AG10803 (cell line): ENCODE measurements at places on chromosomes 1 and 21.

DNA sequence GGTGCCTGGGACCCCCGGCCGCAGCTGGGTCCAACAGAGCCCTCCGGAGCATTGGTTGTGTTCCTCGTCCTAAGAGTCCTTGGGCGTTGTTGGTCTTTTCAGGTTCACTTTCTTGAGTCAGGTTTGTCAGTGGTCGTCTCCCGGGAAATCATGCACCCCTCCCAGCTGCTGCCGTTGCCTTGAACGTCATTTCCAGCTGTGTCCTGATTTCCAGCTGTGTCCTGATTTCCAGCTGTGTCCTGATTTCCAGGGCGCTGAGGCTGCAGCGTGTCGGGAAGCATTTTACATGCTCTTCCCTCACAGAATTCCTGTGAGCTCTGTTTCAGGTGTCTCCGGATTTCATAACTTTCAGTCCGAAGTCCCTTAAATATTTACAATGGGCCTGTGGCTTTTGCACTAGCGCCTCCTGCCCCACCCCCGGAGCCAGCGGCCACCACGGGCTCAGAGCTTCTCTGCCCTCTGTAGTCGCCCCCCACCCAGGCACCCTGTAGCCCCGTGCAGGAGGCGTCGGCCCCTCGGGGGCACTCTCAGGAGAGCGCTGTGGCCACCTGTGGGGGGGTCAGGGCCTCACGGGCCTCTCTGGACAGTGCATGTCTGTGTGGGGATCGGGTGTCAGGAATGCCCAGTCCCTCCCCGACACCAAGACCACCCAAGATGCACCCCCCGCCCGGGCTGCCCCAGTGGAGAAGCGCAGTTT, 66.7 kb downstream of the COL18A1 start:
- DNase-seq = peak; percentile 50

- no peak for DNase-seq
Measured at GRCh38 chr1:206537141-206537540, 29.8 kb downstream of the RASSF5 start.

DNA sequence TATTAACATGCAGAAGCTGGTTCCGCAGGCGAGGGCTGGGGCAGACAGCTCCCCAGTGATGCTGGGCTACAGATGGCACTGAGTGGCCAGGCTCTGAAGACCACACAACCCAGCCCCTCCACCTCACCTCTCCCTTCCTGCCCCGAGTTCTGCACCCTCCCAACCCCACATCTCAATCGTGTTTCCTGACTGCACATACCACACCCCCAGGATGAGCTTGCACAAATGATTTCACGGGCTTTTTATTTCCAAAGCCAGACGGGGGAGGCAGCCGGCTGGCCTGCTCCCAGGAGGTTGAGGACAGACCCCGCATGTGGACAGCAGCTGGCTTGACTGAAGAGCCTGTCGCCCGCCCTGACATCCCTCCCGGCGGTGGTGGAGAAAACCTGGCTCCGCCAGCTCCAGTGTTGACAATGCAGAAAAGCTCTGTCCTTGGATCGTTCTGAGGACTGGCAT, 21.4 kb upstream of the ALDH4A1 start:
- DNase-seq = peak; percentile 65

GRCh38 chr1:11641776-11642305, 12.4 kb downstream of the FBXO2 start:
- no peak for DNase-seq

DNA sequence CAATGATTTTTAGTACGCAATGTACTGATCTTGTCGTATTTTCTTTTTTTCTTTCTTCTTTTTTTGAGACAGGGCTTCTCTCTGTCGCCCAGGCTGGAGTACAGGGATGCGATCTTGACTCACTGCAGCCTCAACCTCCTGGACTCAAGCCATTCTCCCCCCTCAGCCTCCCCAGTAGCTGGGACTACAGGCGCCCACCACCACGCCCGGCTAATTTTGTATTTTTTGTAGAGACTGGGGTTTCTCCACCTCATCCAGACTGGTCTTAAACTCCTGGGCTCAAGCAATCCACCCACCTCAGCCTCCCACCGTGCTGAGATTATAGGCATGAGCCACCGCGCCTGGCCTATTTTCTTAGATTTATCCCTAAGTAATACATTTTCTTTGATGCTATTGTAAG, 43.9 kb upstream of the COL6A2 start:
- no peak for DNase-seq

- DNase-seq = no peak
Measured at GRCh38 chr1:208077232-208078075, 166.5 kb upstream of the CD34 start.
